Tibial nerve (tissue), 4 donors: ENCODE measurements at places on chromosomes 11 and 22. TPM values are rescaled to one million over a fixed set of nuclear protein-coding genes. Genes with fewer than 3 reads are reported as not detected.

DNA sequence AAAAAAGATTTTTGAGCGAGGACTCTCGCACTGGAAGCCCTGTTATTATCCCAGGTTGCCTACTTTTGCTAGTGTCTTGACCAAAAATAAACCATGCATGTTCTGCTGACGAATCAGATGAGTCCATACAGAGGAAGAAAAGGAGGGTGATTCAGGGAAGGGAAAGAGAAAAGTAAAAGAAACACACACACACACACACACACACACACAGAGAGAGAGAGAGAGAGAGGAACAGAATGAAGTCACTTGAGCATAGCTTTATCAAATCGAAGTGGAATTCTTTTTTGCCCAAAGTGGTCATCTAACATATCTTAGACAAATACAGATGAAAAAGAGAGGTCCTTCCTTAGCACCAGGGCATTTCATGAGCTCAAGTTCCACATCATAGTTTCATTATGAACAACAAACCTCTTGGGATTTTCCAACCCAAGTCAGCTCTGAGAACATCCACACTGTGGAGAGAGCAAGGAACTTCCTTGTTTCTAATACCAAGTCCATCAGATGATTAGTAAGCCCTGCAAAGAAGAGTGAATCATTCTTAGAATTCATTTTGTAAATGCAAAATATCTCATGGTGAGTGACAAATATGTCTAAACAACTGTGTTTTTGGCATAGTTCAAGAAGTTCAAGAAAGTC is 7.7 kb upstream of the MMP12 start:
- no peaks in the 10 kb centered on the region for H3K36me3 ChIP-seq
- no peak overlapping the region for H3K27ac ChIP-seq
- no peaks in the 10 kb centered on the region for H3K27me3 ChIP-seq
- no peak overlapping the region for H3K4me3 ChIP-seq
- no peaks in the 10 kb centered on the region for H3K4me1 ChIP-seq

Gene DLG2
- 7.5 TPM for total RNA-seq

GRCh38 chr11:132054822-132055221 is 684.4 kb downstream of the NTM start:
- no peaks in the 10 kb centered on the region for H3K36me3 ChIP-seq
- H3K4me3 ChIP-seq: no peak overlapping the region
- H3K27me3 ChIP-seq: no peaks in the 10 kb centered on the region
- no peak for DNase-seq
- H3K27ac ChIP-seq: no peak overlapping the region

- DNase-seq: no peak
- no peaks in the 10 kb centered on the region for H3K36me3 ChIP-seq
- H3K27me3 ChIP-seq: no peaks in the 10 kb centered on the region
- H3K4me1 ChIP-seq: peaks cover 33% of the 10 kb centered on the region
- no peak overlapping the region for H3K27ac ChIP-seq
- no peak overlapping the region for H3K4me3 ChIP-seq
Observed at GRCh38 chr11:128714123-128714522, 20.3 kb downstream of the FLI1 start.

DNA sequence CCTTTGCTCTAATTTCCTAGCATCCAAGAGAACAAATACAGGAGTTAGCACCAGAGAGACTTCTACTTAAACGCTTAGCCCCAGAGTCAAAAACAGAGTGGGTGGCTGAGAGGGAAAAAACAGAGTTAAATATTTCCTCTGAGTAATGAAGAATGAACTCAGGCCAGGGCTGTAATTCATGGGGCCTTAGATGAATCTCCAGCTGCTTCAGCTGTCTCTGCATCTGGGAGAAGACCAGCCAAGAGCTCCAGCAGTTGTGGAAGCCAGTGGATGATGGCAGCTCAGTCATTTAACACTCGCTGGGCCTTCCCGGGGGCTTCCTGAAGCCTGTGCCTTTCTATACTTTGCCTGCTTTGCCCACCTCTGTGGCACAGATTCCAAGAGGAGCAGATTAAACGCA is 5.7 kb upstream of the ADAMTS15 start:
- H3K4me3 ChIP-seq: no peak overlapping the region
- DNase-seq: no peak
- no peak overlapping the region for H3K27ac ChIP-seq
- no peaks in the 10 kb centered on the region for H3K36me3 ChIP-seq

DNA sequence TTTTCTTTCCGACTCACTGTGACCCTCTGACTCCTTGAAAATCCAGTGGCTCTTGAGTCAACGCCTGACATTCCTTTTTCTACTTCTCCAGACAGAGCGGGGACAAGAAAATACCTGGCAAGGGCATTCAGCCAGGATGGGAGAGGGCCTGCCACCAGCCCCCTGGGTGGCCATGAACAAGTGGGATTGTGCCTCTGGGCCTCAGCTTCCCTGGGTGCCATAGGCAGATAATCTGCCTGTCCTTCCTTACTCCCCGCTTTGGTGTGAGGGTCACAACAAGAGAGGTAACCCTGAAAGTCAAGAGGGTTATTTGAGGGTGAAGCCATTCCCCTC is 613.9 kb upstream of the CADM1 start:
- no peak overlapping the region for H3K27ac ChIP-seq
- no peak overlapping the region for H3K4me3 ChIP-seq
- DNase-seq: no peak
- H3K27me3 ChIP-seq: no peaks in the 10 kb centered on the region
- H3K4me1 ChIP-seq: no peaks in the 10 kb centered on the region

- H3K27me3 ChIP-seq: no peaks in the 10 kb centered on the region
- no peaks in the 10 kb centered on the region for H3K36me3 ChIP-seq
- DNase-seq: no peak
Observed at GRCh38 chr11:13043912-13044628, 35.0 kb downstream of the RASSF10 start.

DNA sequence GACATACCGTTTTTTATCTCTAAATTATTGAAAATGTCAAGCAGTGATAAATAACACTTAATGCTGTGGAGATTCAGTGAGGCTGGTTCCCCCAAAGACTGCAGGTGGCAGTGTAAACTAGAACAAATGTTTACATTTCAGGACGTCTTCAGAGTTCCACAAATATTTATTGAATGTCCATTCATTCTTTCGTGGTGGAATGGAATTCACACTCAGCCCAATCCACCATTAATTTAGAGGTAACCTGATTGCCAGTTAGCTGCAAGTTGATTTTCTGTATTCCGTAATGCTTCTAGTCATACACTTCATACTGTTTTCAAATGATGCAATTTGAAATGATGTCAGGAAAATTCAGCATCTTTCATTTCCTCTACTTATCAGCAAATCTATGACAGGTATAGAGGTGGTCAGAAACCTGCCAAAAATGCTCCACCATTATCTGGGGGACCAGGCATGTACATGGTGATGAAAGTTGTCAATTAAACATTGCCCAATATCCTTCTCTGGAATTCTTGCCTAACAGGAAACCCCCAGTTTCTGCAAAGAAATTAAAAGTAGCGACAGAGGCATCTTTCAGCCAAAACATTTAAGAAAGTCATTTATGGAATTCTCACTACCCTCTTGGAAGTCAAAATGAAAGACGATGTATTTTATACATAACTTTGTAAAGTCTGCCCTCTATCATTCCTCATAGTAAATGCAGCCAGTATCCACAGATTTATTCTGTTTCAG is 94.3 kb upstream of the BMAL1 start:
- no peak overlapping the region for H3K27ac ChIP-seq
- no peaks in the 10 kb centered on the region for H3K4me1 ChIP-seq
- peak; percentile 15 for DNase-seq
- no peaks in the 10 kb centered on the region for H3K36me3 ChIP-seq

Gene PKDREJ
- total RNA-seq: 0.39 TPM

DNA sequence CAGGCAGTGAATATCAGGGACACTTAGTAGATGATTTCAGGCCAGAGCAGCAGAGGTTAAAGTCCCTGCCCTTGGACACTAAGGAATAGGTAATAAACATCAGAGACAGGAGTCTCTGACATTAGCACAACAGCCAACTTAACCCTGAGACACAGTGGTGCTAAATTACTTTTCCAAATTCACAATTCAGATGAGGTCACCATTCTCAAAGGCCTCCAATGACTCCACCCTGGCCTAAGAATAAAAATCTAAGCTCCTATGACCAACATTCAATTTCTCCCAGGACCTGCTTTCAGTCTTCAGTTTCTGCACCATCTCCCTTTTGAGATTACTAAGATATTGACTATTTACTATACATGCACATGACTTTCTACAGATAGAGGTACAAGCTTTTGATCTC is 42.0 kb downstream of the BLID start:
- H3K36me3 ChIP-seq: no peaks in the 10 kb centered on the region
- no peak for DNase-seq
- no peak overlapping the region for H3K4me3 ChIP-seq
- no peaks in the 10 kb centered on the region for H3K4me1 ChIP-seq
- no peak overlapping the region for H3K27ac ChIP-seq

Gene TMEM191B
- total RNA-seq: not detected

DNA sequence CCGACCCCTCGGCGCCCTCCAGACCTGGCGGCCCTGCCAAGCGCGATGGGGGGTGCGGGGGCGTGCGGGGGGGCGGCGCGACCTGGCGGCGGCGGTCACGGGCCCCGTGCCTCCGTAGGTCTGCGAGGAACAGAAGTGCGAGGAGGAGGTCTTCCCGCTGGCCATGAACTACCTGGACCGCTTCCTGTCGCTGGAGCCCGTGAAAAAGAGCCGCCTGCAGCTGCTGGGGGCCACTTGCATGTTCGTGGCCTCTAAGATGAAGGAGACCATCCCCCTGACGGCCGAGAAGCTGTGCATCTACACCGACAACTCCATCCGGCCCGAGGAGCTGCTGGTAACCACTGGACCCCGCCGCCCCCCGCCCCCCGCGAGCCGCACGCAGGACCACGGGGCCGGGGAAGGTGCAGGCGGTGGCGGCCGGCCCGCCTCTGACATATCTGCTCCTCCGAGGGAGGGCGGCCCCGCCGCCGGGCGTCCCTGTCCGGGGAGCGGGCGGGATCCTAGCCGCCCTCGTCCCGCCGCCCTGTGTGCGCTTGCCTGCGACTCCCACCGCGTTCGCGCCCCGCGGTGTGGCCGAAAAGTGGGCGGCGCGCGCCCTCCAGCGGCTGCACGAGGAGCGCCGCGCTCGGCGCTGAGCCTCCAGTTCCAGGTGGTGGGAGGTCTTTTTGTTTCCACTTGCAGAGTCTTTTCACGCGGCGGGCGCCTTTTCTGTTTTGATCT is 2.1 kb downstream of the CCND1 start:
- H3K27ac ChIP-seq: peak overlapping the region; percentile 86
- peaks cover 18% of the 10 kb centered on the region for H3K36me3 ChIP-seq
- DNase-seq: peak; percentile 57
- peak overlapping the region; percentile 73 for H3K4me3 ChIP-seq

Gene SMIM35
- not detected for total RNA-seq

DNA sequence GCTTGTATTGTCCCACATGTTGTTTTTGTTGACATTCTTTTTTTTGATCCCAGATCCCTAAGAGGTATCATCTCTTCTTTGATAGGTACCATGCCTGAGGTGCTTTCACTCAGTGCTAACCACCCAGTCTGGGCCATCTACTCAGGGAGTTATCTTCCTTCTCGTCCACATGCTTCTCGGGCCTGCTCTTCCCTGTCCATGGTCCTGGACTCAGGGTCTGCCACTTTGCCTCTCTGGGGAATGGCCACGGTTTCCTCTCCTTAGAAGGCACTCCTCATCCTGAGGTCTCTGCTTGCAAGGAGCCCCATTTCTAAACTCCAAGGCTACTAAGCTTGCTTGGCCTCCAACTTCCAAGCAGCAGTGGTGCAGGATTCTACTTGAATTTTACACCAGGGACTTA is 227.0 kb upstream of the NCAM1 start:
- H3K27me3 ChIP-seq: no peaks in the 10 kb centered on the region
- no peaks in the 10 kb centered on the region for H3K4me1 ChIP-seq
- no peak overlapping the region for H3K4me3 ChIP-seq
- H3K36me3 ChIP-seq: no peaks in the 10 kb centered on the region

DNA sequence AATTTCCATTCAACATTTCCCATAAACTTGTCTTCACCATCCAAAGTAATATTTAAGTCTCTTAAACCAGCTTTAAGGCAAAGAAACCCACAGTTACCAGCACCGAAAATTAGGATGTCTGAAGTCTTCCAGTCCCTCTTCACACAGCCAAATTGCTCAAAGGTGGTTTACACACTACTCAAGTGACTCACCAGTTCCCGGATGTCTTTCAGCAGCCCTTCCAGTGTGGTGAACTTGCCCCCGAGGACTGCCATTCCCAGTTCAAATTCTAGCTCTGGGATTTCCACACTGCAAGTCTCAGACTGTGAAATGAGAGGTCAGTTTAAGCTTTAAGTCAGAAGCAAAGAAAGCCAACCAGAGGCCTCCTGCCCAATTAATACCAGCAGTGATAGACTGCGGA is 5.1 kb downstream of the ZPR1 start:
- peaks cover 13% of the 10 kb centered on the region for H3K4me1 ChIP-seq
- H3K4me3 ChIP-seq: no peak overlapping the region
- H3K36me3 ChIP-seq: peaks cover 89% of the 10 kb centered on the region
- no peaks in the 10 kb centered on the region for H3K27me3 ChIP-seq

Gene MS4A6E
- total RNA-seq: not detected

- H3K4me3 ChIP-seq: no peak overlapping the region
- H3K4me1 ChIP-seq: no peaks in the 10 kb centered on the region
- no peak for DNase-seq
Observed at GRCh38 chr11:83680321-83680720, 394.2 kb upstream of the CCDC90B start.

Gene MRGPRX3
- total RNA-seq: not detected

DNA sequence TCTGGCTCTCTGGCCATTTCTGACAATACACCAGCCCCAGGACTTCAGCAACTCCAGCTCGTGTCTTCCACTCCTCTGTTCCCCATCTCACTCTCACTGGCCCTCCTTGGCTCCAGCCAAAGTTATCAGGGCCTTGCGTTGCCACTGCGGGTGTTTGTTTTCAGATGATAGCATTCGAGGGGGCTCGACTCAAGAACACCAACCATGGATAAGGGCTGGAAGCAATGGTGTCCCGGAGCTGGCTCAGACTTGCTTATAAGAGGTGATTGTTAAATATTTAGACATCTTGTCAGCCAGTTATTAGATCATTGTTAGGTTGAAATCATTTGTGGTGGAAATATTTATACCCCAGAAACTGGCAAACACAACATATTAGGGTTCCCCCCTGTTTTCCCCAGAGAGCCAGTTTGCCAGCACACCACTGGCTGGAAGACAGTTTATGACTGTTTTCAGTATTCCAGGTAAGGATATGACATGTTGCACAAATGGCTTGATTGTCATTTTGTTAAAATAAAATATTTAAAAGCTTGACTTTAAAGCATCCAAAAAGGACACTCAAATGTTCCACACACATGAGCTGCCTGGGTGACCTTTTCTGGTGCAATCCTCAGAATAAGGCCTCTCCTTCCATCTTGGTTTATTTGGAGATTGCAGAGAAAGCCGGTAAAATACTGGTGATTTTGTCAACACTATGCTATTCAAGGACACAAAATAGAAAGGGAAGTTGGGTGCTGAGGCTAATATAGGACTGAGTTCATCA is 98.3 kb downstream of the FBXO7 start:
- no peak for DNase-seq
- H3K4me1 ChIP-seq: no peaks in the 10 kb centered on the region
- H3K27me3 ChIP-seq: no peaks in the 10 kb centered on the region
- H3K36me3 ChIP-seq: no peaks in the 10 kb centered on the region
